ENCODE measurements at places on chromosomes 13 and 19.

DNA sequence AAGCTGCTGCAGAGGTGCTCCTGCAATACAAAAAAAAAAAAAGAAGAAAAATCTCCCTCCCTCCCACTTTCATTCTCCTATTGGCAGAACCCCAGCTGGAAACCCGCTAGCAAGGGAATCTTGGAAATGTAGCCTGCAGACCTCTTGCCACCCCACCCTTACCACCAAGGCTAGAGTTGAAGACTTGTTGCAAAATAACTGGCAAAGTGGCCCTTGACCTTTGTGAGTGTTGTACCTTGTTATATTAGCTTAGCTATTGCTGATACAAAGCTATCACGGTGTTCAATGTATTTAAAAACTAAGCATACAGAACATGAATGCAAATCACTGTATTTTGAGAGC is 57.5 kb upstream of the KCTD4 start:
- DNase-seq: no peak

GRCh38 chr13:92657565-92657964 is 569.0 kb upstream of the GPC6 start:
- DNase-seq: no peak

DNA sequence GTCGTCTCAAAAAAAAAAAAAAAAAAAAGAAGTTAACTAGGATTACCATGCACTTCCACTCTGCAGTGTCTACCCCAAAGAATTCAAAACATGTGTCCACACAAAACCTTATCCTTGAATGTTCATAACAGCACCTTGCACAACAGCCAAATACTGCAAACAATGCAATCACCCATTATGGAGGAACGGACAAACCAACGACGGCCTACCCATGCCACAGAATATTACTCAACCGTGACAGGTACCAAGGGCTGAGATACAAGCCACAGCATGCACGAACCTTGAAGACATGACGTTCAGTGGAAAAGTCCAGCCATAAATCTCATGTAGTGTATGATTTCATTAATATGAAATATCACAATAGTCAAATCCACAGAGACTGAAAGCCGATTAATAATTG is 3.0 kb upstream of the SHISA7 start:
- DNase-seq: no peak

- no peak for DNase-seq
These were observed 42.6 kb upstream of the ADGRL1 start for GRCh38 chr19:14248578-14249011.

DNA sequence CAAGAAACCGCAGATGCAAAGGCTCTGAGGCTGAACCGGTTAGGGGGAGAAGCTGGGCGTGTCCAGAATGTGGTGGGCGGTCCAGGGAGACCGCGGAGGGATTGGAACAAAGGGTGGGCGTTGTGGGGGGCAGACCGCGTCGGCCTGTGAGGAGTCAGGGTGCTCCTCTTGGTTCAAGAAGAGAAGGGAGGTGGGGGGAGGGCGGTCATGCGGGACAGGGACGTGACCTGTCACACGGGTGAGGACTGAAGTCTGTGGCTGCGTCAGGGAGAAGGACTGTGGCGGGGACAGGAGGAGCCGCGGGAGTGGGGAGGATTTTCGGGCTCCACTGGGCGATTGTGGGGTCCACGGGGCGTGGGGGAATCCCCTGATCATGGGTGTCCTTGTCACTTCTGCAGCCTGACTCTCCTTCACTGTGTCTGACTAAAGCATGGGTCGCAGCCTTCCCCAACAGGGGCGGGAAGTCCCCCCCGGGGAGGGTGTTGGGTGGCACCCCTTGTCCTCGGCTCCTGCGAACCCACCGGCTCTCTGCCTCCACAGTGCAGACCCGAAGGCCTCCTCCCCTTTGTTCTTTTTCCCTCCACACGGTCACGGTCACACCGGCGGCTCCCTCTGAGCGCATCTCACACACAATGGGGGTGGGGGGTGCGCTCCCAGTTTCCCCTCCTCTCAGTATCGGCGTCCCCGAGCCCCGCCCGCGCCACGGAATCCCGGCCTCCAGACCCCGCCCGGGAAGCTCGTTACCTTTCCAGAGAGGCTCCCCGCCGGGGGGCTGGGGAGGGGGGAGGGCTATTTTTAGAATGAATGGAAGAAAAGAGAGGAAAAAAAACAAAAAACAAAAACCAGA is 16.4 kb upstream of the KCNN1 start:
- no peak for DNase-seq

DNA sequence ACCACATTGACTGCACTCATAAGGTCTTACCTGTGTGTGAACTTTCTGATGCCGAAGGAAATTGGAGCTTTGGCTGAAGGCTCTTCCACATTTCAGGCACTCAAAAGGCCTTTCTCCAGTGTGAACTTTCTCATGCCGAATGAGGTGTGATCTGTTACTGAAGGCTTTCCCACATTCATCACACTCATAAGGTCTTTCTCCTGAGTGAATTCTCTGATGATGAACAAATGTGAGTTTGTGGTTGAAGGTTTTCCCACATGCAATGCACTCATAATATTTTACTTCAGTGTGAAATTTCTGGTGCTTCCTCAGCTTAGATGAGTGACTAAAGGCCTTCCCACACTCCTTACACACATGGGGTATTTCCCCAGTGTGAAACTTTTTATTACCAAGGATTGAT is 5.7 kb downstream of the ZNF132 start:
- DNase-seq: no peak

- no peak for DNase-seq
These were observed 184.2 kb downstream of the ABCC4 start for GRCh38 chr13:95117092-95117491.

- no peak for DNase-seq
These were observed 848.1 kb downstream of the SLITRK6 start for GRCh38 chr13:84951128-84951527.

GRCh38 chr19:44748426-44749254 is at the start of gene BCL3:
BCL3 (plus strand) TSS chr19:44748708; CDS start chr19:44748791, 83 bp downstream.
- DNase-seq: no peak

DNA sequence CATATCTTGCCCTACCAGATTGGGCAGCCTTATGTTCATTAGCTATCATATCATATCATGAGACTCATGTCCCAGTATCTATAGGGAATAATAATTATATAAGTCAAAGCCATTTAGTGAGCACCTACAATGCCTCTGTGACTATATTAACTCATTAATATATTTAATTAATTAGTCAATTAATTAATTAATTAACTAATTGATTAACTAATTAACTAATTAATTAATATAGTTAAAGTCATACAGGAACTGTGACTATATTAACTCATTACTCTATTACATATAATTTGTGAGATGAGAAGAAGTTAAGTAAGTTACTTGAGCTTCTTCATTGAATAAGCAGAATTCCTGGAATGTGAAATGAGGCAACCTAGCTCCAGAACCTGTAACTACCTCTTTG is 588.3 kb upstream of the SLITRK1 start:
- no peak for DNase-seq

GRCh38 chr13:33496336-33496735 is 210.8 kb upstream of the STARD13 start:
- no peak for DNase-seq

DNA sequence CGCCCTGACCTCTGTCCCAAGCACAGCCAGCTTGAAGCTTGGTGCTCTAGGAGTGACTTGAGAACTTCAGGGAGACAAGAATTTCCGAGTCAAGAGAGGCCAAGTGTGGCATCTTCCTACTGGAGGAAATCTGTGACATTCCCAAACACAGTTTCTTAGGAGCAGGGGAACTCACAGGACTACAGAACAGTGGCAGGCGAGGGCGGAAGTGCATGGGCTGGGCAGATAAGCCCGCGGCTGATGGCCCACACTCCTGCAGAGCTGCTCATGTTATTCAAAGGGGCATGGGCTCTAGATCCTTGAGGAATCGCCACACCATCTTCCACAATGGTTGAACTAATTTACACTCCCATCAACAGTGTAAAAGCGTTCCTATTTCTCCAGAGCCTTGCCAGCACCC is 168.8 kb downstream of the KATNAL1 start:
- DNase-seq: no peak

- DNase-seq: no peak
These were observed 25.3 kb downstream of the CILP2 start for GRCh38 chr19:19563348-19563848.

- DNase-seq: no peak
These were observed 677 bp upstream of the LRCH1 start for GRCh38 chr13:46552303-46552682.

- DNase-seq: no peak
These were observed 49.4 kb upstream of the ALOX5AP start for GRCh38 chr13:30685987-30686386.

DNA sequence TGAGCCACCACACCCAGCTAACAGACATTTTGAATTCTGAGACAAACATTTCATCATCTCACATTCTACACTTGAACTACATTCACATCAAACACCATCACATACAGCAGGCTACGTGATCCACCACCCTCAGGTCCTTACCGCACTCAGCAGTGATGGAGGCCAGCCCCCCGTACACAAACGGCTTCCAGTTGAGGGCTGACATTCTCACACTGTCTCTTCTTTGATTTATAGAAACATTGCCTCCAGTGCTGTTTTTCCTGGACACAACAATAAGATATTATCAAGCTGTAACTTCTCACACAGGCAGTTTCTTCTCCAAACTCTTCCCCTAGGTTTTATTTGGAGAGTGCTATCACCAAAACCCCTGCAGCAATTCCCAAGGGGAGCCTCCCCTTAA is 7.0 kb downstream of the SLC25A30 start:
- no peak for DNase-seq

GRCh38 chr19:29873024-29873800 is 61.4 kb downstream of the CCNE1 start:
- DNase-seq: no peak

GRCh38 chr13:51822106-51822815 is 18.3 kb upstream of the DHRS12 start:
- DNase-seq: no peak

DNA sequence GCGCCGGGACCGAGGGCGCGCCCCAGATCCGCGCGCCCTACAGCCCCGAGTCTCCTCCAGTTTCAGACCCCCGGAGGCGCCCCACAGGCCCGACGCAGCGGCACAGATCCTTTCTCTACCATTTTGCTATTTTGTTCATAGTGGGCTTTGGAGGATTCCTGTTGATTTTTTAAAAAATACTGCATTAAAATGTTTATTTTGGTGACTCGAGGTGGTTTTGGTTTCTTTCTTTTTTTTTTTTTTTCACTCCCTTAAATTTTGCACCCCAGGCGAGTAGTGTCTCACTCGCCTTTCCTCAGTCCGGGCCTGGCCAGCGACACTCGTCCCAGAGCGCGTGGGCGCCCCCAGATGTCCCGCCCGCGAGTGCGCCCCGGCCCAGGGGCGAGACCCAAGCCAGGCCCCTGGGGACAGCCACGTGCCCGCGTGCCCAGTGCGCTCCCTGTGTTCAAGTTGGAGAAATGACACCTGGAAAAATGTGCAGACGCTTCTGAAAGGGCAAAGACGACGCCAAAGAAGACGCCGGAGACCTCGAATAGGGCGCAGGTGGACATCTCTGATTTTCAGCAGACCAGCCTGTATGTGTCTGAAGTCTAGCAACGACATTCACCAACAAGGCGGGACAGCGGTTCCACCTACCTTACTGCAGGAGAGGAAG is 471 bp upstream of the INSR start:
- DNase-seq: no peak

DNA sequence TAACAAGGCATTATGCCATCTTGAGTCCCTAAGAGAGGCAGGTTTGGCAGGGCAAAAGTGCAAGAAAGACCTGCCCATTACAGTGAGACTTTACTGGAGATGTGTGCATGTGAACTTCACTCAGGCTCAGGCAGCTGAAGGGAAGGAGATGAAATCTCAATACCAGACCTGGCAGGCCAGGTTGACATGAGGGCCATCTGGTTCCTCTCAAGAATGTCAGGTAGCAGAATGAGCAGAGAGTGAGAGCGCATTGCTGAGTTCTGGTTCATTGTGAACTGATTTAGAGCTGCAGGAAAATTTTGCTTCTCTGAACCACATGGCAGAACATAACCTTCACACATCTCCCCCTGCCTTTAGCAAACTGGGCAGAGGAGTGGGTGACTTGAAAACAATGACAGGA is 406.3 kb downstream of the GPC5 start:
- no peak for DNase-seq

GRCh38 chr13:77381059-77381458 is 54.2 kb upstream of the MYCBP2 start:
- DNase-seq: no peak

- DNase-seq: peak; percentile 18
These were observed 14.1 kb downstream of the SHANK1 start for GRCh38 chr19:50705422-50706019.

GRCh38 chr19:50646074-50646807 is 3.0 kb upstream of the C19orf81 start:
- peak; percentile 18 for DNase-seq

- peak; percentile 19 for DNase-seq
These were observed 3.7 kb downstream of the KASH5 start for GRCh38 chr19:49391581-49392399.

DNA sequence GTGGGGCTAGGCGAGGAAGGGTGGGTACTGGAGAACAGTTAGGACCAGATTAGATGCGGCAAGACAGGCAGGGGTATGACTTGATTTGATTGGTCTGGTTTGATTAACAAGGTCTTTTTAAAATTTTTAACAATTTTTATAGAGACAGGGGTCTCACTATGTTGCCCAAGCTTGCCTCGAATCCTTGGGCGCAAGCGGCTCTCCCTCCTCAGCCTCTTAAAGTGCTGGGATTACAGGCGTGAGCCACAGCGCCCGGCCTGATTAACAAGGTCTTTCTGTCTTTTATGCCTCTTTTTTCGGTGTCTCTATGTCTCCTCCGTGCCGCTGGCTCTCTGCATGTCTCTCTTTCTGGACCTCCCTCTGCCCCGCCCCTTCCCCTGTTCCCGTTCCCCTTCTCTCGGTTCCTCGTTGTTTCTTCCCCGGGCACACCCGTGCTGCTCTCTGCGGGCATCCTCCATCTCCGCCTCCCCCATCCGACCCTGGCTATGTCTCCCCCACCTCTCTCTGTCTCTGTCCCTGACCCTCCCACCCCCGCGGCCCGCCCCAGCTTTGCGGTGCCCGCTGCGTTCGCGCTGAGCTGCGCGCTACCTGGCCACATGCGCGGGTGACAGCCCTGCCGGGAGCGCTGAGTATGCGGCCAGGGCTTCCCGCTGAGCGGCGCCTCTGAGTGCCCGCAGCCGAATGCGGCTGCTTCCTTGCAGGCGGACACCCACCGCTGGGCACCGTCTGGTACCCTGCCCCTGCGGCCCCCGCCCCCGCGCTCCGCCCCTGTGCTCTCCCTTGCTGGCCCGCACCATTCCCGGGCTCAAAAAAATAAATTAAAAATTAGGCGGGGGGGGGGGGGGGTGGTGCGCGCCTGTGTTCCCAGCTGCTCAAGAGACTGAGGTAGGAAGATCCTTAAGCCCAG is 8.1 kb upstream of the SDHAF1 start:
- DNase-seq: no peak

DNA sequence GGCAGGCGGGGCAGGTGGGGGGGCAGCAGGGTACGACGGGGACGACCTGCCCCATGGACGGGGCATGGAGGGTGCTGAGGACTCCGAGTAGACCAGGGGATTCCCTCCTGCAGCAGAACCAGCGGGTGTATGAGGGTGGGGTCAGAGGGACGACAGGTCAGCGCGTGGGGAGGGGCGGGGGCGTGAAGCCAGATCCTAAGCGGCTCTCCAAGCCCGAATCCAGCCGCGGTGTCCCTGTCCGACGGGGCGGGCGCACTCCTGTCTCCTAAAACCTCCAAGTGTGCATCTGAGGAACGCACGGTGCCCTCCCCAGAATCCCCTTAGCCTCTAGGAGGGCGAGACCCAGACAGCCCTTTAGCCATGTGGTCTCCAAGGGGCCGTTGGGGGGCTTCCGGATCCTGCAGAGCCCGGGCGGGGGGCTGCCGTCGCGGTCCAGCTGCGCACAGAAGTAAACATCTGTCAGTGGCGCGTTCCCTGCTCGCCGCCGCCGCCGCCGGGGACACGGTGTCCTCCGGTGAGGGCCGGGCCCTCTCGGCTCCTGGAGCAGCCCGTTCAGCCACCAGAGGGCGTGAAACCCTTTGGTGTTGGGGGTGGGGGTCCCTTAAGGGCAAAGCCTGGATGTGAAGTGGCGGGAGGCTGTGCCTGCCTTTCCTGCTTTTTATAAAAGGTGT is 730 bp downstream of the NRTN start:
- DNase-seq: no peak
